ENCODE measurements at places on chromosomes 5 and 9. TPM values are rescaled to one million over a fixed set of nuclear protein-coding genes. Genes with fewer than 3 reads are reported as not detected.
A peak's percentile ranks its signal among the peaks of the same experiment; 100 is the strongest.

GRCh38 chr5:139481580-139482049 lies 943 bp downstream of the STING1 start:
- peak; percentile 33 for ATAC-seq

DNA sequence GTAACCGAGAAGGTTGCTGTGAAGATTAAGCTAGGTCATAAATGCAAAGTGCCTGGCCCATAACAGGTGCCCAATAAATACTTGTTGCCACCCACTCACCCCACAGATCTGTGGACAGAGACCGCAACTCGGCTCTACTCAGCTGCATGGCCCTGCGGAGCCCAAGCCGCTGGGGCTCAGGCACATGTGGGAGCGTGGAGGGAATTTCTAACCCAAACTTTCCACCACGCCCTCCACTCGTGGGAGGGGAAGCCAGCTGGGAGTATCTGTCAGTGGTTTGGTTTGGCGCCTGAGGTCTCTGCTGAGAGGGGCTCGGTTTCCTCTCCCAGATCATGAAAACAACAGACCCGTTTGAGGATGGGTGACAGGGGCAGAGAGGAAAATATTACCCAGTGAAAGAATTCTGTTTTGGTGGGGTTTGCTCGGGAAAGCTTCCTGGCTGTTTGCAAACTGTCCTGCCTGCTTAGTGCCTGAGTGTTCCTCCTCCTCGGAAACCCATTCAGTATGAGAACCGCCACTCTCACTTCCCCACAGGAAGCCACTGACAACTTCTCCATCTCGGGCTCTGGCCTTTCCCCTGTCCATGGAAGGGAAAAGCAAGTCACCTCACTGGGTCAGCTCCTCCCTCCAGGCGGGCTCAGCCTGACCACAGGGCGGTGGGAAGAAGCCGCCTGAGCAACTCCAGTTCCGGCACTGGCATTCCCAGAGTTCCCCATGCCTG lies 60.1 kb downstream of the RGS3 start:
- ATAC-seq: peak; percentile 77

DNA sequence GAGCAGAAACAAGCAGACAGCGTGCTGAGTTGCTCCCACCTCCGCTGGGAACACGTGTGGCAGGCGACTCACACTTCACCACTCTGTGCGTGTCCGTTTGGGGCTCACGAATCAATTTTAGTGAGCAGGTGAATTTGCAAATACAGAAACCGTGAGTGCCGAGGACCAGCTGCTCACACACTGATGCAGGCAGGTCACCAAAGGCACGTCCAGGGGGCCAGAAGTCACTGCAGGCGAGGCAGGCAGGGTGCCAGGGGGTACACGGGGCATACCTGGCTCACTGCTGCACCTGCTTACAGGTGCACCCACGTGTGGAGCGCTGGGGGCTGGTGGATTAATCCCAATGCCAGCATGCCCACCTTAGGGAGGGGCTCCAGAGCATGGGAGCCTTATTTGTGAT lies 68.8 kb downstream of the ZNF354C start:
- ATAC-seq: no peak

DNA sequence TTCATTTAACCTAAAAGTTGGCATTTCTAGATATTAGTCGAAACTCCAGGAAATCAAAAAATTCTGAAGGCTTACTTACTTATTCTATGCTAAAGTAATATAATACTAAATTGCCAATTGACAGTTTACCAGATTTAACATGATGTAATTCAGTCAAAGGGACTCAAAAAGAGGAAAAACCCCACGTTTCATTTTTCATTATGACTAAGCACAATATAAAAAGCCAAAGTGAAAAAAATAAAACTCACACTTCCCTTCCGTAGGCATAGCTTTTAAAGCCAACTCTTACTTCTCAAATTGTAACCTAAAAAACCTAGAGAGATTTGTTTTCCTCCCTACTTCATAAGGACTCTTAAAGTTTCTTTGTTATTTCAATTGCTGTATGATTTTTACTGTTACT lies 146.6 kb downstream of the RAPGEF6 start:
- peak; percentile 74 for ATAC-seq

- ATAC-seq: no peak
These were observed 6.7 kb downstream of the SUSD3 start for GRCh38 chr9:93065135-93065720.

DNA sequence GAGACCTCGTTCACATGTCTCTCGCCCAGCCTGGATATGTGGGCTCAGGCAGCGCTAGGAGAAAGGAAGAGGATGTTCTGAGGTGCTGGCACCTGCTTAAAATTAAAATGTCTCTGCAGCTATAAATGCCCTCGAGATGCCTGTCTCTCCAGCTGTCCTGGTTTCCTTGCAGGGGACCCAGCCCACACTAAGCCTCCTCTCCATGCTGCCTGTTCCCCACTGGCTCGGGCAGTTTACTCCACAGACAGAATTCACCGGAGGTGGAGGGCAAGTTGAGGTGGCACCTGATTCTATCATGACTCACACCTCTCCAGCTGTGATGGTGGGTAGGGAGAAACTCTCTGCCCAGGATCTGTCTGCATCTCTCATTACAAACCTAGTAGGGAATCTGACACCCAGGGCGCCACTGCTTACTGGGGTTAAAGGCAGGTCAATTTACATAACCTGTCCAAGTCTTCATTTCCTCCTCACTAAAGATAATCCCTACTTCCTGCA lies 420.9 kb downstream of the SPOCK1 start:
- ATAC-seq: no peak

- ATAC-seq: peak; percentile 72
These were observed 61.0 kb downstream of the SUB1 start for GRCh38 chr5:32646061-32646969.

NOP16 gene
- 99.0 TPM for total RNA-seq

GARIN3 gene
- 0.09 TPM for total RNA-seq

CACFD1 gene
- total RNA-seq: 3.0 TPM

SPATA9 gene
- not detected for total RNA-seq
